ENCODE measurements at places on chromosomes 1 and 21. TPM values are rescaled to one million over a fixed set of nuclear protein-coding genes. Genes with fewer than 3 reads are reported as not detected.

DNA sequence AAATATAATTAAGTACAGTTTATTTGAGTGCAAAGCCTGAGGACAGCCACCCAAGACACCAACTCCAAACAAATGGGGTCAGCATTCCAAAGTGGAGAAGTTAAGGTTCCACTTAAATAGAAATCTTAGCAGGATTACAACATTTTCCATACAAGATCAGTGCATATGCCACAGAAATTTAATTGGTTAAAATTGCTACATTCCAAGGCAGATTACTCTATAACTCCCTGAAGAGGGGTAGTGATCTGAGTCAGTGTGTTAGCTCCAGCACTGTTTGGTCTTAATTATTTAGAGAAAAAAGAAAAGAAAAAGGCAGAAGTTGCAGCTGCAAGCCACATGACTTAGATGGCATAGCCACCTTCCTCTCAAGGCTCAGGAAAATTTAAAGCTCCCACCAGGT is 297.5 kb downstream of the HHIPL2 start:
- H3K27me3 ChIP-seq, result no peaks in the 10 kb centered on the region
- peak overlapping the region; percentile 37 for H3K27ac ChIP-seq
- peaks cover 4% of the 10 kb centered on the region for H3K4me1 ChIP-seq
- peak; percentile 60 for DNase-seq
- H3K36me3 ChIP-seq, result no peaks in the 10 kb centered on the region
- no peak overlapping the region for H3K4me3 ChIP-seq

DNA sequence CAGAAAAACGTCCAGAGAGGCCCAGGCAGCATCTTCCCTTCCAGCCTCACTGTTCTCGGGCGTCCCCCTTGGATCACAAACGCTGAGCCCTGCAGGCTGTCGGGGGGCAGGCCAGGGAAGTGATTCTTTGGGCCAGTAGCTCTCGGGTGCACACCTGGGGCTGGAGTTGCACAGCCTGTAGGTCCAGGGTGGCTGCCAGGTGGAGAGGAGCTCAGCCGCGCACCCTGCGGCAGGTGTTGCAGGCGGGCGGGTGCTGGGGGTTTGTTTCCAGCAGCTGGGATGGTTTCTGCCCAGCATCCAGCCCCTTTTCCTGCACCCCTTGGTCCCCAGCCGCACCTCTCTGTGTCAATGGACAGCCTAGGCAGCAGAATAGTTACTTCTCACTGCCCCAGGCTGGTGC is 15.7 kb downstream of the PRDM16 start:
- H3K27ac ChIP-seq, result no peak overlapping the region
- peaks cover 2% of the 10 kb centered on the region for H3K27me3 ChIP-seq
- H3K4me3 ChIP-seq, result no peak overlapping the region
- H3K4me1 ChIP-seq, result no peaks in the 10 kb centered on the region
- no peak for DNase-seq
- H3K36me3 ChIP-seq, result no peaks in the 10 kb centered on the region

- no peak overlapping the region for H3K4me3 ChIP-seq
- no peaks in the 10 kb centered on the region for H3K4me1 ChIP-seq
- DNase-seq, result no peak
- no peak overlapping the region for H3K27ac ChIP-seq
- no peaks in the 10 kb centered on the region for H3K36me3 ChIP-seq
- no peaks in the 10 kb centered on the region for H3K27me3 ChIP-seq
Measured at GRCh38 chr1:93474321-93474720, 26.4 kb downstream of the FNBP1L start.

The MMP23B gene
- total RNA-seq, result 1.1 TPM

DNA sequence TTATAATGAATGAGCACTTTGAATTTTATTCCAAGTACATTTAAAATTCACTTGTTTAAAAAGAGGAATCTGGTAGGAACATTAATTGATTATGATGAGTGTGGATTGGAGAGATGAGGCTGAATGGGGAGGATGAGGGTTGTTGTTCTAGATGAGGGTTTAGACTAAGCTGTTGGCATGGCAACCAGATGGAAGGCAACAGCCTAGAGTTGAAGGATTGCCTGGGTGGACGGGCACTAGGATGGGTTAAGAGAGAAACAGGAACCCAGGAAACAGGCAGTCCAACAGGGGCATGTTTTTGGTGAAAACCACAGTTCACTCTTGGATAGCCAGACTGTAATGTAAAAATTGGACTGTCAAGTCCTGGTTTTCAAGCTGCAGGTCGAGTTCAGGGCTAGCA is 125.5 kb downstream of the CHRM3 start:
- no peak overlapping the region for H3K27ac ChIP-seq
- no peaks in the 10 kb centered on the region for H3K27me3 ChIP-seq
- H3K4me3 ChIP-seq, result no peak overlapping the region
- no peaks in the 10 kb centered on the region for H3K4me1 ChIP-seq
- H3K36me3 ChIP-seq, result no peaks in the 10 kb centered on the region

The GUCA2A gene
- total RNA-seq, result not detected

DNA sequence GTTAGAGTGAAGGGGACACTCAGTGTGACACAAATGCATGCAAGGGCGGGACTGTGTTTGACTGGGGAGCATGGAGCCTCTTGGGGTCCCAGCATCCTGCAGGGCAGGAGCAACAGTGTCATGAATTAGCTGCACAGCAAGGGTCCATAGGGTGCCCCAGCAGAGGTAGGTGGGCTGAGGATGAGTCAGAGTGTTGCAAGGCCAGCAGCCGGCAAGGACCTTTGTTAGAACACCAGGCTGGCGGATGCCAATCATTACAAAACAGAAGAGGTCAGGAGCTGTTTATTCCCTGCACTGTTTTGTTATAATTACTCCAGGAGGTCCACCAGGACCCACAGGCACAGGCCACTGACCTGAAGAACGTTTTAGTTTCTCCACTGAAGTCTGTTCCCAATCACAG is 362.2 kb upstream of the DUSP10 start:
- H3K27ac ChIP-seq, result no peak overlapping the region
- H3K4me1 ChIP-seq, result peaks cover 4% of the 10 kb centered on the region
- no peak for DNase-seq
- H3K36me3 ChIP-seq, result no peaks in the 10 kb centered on the region

DNA sequence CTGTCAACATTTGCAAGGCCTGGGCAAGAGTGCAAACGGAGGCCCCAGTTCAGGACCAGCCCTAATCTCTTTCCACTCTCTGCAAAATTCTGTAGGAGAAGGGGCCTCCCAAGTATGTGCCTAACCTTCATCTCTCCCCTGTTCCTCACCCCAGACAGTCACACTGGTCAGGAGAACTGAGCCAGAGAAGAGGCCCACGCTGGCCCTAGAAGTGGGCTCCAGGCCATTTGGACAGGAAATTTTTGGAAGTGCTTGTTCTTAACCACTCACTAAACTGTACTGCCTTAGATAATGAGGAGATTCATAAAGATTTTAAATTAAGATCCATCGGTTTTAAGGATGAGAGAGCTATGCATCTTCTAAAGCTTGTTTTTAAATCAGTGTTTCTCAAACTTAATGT is 129.7 kb upstream of the ADGRL2 start:
- H3K4me3 ChIP-seq, result no peak overlapping the region
- H3K27me3 ChIP-seq, result no peaks in the 10 kb centered on the region
- H3K4me1 ChIP-seq, result no peaks in the 10 kb centered on the region
- DNase-seq, result no peak
- no peaks in the 10 kb centered on the region for H3K36me3 ChIP-seq

GRCh38 chr1:200373811-200374231 is 36.0 kb downstream of the ZNF281 start:
- DNase-seq, result no peak
- H3K4me1 ChIP-seq, result peaks cover 5% of the 10 kb centered on the region
- no peak overlapping the region for H3K27ac ChIP-seq
- H3K36me3 ChIP-seq, result no peaks in the 10 kb centered on the region
- H3K4me3 ChIP-seq, result no peak overlapping the region
- no peaks in the 10 kb centered on the region for H3K27me3 ChIP-seq

The NIBAN1 gene
- total RNA-seq, result 10.3 TPM

The CACNA1S gene
- not detected for total RNA-seq

All from IMR-90 (cell line).